Cardiac septum (tissue), 1 donor: ENCODE measurements at places on chromosomes 1 and 21. TPM values are rescaled to one million over a fixed set of nuclear protein-coding genes. Genes with fewer than 3 reads are reported as not detected.

IKBKE gene
- 0.97 TPM for total RNA-seq

SYCP1 gene
- total RNA-seq, result not detected

CLCN6 gene
- 26.3 TPM for total RNA-seq

PGM1 gene
- 199 TPM for total RNA-seq

FCER1A gene
- 1.2 TPM for total RNA-seq

ADORA1 gene
- total RNA-seq, result 12.1 TPM

- no peak for DNase-seq
Observed at GRCh38 chr1:91684481-91685196, 184.0 kb downstream of the CDC7 start.

- DNase-seq, result peak; percentile 92
Observed at GRCh38 chr1:220776720-220777326, 9.9 kb upstream of the MTARC1 start.

DNA sequence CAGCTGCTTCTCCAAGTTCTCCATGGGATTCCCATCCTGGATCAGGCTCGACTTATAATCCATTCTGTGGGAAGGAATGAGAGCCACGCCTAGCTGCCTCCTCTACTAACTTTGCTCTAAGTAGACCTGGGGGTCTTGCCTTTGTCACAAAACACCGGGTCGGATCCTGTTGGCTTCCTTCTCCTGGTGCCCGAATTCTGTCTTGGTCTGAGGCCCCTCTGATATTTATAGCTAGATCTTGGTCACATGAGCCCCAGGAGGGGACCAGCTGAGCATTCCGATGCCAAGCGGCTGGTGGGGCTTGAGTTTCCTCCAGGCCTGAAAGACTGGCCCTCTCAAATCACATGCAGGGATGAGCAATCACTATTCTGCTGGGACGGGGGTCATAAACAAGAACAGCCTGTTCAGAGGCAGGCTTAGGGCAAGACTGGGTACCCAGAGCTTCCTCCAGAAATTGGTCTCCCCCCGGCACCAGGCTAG, at the start of gene TRIM63:
TSS of gene TRIM63 (minus strand) at position 199 of the 480 bp plus-strand sequence. CDS start at position 63, 136 bp downstream.
- DNase-seq, result no peak

DNA sequence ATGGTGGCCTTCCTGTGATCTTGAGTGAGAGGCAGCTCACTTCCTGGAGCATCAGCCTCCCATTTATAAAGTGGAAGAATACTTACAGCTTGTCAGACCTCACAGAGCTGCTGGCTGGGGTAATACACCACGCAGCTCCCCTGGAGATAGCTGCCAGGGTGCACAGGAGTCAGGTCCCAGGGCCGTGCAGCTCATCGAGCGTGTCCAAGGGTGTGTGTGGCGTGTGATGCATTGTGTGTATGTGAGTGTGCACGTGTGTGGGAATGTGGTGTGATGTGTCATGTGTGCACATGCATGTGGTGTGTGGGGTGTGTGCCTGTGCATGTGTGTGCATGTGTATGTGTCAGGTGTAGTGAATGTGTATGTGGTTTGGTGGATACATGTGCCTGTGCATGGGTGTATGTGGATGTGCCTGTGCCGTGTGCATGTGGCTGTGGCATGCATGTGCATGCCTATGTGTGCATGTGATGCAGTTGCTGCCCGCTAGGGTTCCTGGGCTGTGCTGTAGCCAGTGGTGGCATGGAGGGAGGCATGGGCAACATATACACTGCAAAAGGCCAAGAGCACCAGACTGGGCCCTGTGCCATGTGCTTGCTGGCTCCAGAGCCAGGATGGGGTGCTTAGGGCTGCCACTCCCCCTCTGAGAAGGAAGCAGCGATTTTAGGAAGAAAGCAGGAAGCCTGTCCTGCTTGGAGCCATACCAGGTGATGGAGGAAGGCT, 24.6 kb downstream of the WNT3A start:
- DNase-seq, result no peak

DNA sequence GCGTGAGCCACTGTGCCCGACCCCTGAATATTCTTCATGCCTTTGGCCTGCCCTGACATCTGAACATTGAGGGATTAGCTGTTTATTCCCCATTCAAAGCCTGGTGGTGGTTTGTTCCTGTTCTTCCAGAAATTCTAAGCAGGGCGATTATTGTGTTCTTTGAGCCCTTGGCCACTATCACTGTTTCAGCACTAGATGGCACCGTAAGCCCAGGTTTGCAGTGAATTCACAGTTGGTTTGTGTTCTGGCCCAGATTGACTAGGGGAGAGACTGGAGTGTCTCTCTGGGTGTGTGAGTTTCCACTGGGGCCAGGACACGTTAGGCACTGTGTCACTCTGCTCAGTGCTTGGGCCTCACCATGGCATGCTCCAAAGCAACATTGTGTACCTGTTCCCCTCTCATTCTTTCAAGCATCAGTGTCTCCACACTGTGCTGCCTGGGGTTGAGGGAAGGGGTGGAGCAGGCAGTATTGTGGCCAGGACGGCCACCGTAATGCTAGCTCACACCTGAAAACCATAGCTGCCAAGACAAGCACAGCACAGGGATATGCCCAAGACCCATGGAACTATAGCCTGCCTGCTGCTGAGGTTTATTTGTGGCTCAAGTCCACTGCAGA, 52.7 kb downstream of the PKN2 start:
- no peak for DNase-seq

DNA sequence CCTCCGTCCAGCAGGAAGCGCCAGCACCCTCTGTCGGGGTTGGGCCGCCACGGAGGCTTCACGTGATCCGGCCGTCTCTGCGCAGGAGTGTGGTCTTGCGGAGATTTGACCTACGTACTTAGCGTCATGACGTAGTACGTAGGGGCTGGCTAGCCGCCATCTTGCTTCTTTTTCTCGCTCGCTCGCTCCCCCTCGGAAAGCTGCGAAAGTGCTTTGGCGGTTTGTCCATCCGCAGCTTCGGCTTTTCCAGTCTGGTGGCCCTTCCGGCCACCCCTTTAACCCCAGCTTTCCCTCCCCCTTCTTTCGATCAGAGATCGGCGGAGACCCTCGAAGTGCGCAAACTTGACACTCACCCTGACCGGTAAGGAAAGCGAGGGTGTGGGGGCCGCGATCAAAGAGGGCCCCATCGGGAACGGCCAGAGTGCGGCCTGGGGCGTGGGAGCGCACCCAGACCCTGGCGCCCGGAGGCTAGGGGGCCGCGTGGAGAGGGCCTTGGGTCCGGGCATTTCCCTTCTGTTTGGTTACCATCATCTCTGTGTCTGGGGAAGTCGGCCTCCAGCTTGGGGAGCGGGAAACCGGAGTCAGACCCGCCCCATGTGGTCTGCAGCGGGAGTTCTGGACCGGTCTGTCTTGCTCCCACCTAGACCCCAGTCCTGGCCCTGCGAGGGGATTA, at the start of gene PRRC2C:
TSS of gene PRRC2C (plus strand) at position 156 of the 673 bp plus-strand sequence. CDS start 26,559 bp downstream, outside the sequence.
- DNase-seq, result peak; percentile 98

DNA sequence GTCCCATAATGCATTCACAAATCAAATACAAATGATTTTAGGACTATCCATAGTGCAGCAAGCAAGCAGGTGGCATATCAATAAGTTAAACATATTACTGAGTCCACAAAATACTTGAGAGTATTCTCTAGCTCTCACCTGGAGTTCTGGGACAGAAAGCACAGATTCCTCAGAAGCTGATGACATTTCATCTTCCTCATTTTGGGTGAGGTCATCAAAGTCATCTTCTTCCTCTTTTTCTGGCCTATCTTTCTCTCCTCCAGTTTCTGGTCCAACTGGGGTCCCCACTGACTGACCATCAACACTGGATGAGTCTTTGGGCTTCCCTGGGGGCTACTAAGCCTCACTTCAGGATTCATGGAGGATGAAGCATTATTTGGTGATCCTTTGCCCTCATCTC, 38.9 kb downstream of the YY1AP1 start:
- DNase-seq, result no peak

- DNase-seq, result no peak
Observed at GRCh38 chr1:10633416-10633815, 158.7 kb downstream of the PEX14 start.

DNA sequence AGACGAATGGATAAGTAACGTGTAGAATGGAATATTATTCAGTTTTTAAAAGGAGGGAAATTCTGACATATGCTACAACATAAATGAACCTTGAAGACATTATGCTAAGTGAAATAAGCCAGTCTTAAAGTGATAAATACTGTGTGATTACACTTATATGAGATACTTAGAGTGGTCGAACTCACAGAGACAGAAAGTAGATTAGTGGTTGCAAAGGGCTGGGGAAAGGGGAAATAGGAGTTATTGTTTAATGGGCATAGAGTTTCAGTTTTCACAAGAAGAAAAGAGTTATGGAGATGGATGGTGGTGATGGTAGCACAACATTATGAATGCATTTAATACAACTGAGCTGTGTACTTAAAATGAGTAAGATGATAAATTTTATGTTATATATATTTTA, 14.7 kb upstream of the AHCYL1 start:
- DNase-seq, result no peak

DNA sequence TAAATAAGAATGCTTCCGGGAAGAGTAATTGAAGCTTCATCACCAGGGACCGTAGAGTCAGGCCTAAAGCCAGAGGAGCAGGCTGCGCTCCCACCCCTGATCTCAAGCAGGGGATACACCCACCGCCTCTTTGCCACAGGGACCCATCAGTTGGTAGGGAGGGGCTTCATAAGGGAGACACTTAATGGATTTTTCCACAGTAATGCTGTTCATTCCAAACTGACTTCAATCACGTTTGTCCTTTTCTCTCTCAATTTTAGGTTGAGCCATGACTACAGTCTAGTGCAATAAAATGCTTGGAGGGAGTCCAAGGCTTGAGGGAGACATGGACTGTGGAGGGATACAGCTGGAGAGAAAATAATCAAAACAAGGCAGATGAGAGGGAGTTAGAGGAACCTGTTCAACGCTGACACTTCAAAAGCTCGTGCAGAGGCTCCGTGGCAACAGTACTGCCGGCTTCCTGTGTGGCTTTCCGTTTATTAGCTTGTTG, 111.5 kb downstream of the SEC16B start:
- no peak for DNase-seq

DNA sequence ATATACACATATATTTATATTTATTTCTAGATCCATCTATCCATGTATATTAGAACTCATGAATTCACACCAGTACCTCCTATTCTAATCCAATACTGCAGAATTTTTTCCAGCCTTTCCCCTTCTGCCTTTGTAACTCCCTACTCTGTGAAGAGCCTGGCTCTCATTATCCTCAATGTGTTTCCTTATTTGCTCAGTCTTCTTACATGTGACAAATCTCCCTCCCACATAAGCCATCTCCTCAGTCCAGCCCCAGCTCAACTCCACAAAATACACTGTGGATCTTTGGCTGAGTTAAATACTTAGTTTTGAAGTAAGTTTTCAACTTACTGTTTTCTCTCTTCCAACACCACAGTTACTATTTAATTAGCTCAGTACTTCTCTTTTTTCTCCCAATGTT, 45.7 kb downstream of the ATP5PO start:
- DNase-seq, result no peak

- DNase-seq, result no peak
Observed at GRCh38 chr1:16226490-16227179, 10.3 kb downstream of the CPLANE2 start.

- DNase-seq, result no peak
Observed at GRCh38 chr1:233245191-233245765, 50.2 kb downstream of the PCNX2 start.

DNA sequence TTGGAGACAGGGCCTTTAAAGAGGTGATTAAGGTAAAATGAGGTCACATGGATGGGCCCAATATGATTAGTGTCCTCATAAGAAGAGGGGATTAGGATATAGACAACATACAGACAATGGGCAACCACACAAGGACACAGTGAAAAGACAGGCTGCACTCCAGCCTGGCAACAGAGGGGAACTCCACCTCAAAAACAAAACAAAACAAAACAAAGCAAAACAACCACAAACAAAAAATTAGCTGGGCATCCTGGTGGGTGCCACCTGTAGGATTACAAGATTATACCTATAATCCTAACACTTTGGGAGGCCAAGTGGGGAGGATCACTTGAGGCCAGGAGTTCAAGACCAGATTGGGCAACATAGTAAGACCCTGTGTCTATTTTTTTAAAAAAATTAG, 4.8 kb upstream of the MDM4 start:
- DNase-seq, result no peak

DNA sequence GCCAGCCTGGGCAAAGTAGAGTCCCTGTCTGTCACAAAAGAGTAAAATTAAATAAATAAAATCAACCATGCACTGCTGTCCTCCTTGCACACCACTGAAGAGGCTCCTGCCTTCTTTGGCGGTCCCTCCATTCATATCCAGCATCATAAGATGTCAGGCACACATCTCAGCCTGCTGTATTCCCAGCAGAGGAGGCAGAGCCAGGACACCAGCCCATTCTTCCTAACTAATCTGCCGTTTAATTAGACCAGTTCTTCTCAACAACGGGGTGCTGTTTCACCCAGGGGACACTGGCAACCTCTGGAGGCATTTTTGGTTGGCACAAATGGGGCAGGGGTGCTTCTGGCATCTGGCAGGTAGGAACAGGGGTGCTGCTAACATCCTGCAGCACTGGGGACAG, 119.7 kb downstream of the ETS2 start:
- DNase-seq, result no peak

- no peak for DNase-seq
Observed at GRCh38 chr1:180579961-180580611, 21.3 kb downstream of the OVAAL start.

DNA sequence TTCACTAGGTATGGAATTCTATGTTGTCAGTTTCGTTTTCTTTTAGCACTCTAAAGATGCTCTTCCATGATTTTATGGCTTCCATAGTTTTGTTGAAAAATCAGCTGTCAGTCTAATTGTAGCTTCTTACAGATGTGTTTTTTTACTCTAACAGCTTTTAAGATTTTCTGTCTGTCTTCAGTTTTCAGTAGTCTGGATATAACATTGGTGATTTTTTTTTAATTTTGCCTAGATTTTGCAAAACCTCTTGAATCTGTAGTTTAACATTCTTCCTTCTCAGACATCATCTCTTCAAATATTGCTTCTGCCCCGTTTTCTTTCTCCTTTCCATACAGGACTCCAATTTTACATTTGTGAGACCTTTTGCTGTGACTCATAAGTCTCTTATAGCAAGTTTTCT, 17.9 kb upstream of the DYRK1A start:
- DNase-seq, result no peak

DNA sequence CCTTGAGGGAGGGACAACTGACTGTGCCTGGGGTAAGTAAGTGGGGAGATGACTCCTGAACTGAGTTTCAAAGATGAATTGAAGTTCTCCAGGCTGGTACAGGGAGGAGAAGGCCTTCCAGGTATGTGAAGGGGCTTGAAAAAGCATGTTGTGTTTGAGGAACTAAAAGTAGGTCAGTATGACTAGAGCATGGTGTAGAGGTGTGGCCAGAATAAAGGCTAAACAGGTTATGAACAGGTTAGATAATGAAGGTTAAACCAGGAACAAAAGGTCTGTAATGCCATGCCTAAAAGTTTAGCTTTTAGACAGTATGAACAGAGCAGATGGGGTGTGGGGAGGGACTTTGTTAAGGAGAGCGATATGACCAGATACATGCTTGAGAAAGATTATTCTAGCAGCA, 7.3 kb upstream of the CLSPN start:
- DNase-seq, result no peak
